ENCODE measurements at places on chromosomes 5 and 9.

DNA sequence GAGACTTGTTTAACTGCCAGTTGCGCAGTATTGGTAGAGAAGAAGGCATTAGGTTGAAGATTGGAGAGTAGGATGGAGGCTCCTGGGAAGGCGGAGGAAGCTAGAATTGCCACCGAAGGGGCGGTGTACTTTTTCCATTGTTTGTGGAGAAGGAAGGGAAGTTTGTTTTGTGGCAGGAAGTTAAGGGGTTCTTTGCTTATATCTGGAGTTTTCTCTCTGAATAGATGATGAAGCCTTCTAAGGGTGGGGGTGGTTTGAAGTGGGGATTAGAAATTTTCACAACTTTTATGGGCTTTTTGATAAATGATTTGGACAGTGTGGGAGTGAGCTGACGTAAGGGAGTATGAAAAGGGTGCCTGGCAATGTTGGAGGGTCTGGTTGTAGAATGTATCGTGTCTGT, 59.3 kb downstream of the SNX30 start:
- no peak for DNase-seq

DNA sequence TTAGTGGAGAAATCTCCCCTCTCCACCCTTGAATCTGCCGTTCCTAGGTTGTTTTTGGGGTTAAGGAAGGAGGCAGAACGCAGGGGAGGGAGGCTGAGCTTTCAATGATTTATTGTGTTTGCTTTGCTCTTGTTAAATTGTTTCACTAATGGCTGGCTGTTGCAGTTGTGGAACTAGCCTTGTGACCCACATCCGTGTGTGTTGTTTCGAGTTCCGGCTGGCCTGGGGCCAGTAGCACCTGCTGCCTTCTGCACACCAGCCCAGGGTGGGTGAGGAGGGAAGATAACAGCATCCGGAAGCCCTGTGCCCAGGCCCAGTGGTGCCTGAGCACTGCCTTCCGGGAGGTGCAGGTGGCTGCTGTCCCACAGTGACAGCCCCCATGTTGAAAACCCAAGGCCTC, 3.6 kb downstream of the ERGIC1 start:
- DNase-seq: no peak

DNA sequence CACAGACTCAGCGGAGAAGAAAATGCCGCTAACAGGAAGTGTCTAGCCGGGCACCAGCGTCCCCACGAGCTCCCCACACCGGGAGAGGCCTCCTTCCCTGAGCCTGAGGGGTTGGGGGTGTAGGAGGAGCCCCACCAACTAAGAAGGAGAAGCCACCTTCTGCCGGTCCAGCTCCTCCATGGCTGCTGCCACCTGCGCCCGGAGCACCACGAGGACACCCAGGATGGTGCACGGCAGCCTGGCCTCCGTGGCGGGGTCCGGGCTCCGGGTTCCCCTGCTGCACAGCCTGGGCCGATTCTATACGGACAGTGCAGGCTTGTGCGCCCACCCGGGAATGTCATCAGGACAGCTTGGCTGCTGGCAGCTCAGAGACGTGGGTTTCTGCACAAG, 297 bp downstream of the LCN8 start:
- no peak for DNase-seq

DNA sequence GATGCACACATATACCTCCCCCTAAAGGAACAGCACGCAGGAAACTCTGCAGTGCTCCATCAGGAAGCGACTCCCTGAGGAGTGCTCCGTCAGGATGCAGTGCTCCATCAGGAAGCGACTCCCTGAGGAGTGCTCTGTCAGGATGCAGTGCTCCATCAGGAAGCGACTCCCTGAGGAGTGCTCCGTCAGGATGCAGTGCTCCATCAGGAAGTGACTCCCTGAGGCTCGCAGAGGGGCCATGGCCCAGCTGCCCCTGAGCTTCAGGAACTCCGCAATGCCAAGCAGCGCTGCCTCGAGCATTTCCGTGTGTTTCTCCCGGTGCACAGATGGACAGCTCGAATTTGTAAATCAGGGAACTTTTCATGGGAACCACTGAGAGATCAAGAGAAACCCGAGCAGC, 88.1 kb downstream of the PAX5 start:
- DNase-seq: no peak

All from H4 (cell line).